ENCODE measurements at places on chromosomes 3 and 15.

- DNase-seq, result no peak
These were observed 113.6 kb downstream of the POLR2M start for GRCh38 chr15:57820119-57820518.

- no peak for DNase-seq
These were observed 31.9 kb downstream of the SEC61A1 start for GRCh38 chr3:128083980-128084674.

DNA sequence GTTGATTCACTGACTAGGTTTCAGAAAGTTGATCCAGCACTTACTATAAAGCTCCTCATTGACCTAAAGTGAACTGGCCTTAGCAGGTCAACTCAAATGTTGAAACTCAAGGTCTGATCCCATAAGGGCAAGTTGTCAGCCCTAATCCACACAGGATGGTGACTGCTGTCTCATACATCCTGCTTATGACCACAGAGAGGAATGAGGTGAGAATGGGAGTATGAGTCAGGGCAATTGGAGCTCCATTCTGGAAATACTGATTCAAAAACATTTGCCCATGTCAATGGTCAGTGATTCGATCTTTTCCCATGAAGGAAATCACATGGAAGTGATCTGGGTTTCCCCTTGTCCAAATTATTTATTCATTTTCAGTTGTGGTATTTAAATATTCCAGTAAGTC, 78.7 kb downstream of the ZNF385D start:
- no peak for DNase-seq

DNA sequence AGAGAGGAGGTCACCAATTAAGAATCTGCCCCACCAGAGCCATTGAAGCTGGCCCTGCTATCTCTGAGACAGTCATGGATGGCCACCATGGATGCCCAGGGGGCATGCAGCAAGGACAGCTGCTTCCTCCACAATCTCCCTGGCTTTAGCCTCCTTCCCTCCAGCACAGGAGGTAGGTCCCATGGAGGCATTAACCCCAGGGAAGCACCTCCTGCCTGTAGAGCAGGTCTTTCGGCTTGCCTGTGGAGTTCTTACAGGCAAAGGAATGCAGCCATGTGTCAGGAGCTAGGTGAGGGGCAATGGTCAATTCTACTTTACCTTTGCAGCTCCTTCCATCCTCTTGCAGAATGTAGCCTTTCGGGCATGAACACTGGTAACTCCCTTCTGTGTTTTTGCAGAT, 93.8 kb downstream of the DUT start:
- no peak for DNase-seq

DNA sequence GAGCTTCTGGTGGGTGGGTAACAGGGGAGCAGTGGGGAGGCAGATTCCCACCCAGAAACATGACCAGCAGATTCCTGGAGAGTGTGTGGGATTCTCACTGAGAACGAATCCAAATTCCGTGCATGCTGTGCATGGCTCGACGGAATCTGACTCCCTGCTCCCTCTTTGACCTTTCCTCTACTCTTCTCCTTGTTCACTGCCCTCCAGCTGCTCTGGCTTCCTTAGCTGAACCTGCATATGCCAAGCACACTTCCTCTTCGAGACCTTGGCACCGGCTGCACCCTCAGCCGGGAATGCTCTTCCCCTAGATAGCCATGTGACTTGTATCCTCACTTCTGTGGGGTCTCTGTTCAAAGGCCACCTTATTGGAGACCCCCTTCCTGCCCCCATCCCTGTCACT, 6.3 kb downstream of the INSYN1 start:
- no peak for DNase-seq

- DNase-seq, result peak; percentile 60
These were observed 275.3 kb downstream of the UACA start for GRCh38 chr15:70488002-70488605.

DNA sequence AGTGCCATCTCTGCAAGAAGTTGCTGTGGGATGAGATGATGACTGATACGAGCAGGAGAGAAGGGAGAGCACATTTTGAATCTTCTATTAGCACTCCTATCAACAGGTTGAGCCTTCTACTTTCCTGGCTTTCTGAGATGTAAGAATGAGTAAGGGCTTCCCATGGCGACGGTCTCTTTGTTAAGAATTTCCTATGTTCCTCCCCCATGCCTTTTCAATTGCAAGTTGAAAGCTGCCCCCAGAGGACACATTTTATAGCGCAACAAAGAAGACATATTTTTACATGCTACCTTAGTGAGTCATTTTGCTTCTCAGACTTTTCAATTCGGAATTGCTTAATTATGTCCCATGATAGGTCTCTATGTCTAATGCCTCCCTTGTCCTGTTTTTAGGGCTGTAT, 71.3 kb upstream of the LRTM1 start:
- DNase-seq, result no peak

GRCh38 chr3:84601303-84601702, 357.5 kb upstream of the CADM2 start:
- no peak for DNase-seq

All from activated T-helper 9 cell treated with anti-CD3 and anti-CD28 coated beads, Interleukin-2, amount 50 U/mL, for 16 hours (primary cell).